ENCODE measurements at places on chromosomes 12 and 14. TPM values are rescaled to one million over a fixed set of nuclear protein-coding genes. Genes with fewer than 3 reads are reported as not detected.

DNA sequence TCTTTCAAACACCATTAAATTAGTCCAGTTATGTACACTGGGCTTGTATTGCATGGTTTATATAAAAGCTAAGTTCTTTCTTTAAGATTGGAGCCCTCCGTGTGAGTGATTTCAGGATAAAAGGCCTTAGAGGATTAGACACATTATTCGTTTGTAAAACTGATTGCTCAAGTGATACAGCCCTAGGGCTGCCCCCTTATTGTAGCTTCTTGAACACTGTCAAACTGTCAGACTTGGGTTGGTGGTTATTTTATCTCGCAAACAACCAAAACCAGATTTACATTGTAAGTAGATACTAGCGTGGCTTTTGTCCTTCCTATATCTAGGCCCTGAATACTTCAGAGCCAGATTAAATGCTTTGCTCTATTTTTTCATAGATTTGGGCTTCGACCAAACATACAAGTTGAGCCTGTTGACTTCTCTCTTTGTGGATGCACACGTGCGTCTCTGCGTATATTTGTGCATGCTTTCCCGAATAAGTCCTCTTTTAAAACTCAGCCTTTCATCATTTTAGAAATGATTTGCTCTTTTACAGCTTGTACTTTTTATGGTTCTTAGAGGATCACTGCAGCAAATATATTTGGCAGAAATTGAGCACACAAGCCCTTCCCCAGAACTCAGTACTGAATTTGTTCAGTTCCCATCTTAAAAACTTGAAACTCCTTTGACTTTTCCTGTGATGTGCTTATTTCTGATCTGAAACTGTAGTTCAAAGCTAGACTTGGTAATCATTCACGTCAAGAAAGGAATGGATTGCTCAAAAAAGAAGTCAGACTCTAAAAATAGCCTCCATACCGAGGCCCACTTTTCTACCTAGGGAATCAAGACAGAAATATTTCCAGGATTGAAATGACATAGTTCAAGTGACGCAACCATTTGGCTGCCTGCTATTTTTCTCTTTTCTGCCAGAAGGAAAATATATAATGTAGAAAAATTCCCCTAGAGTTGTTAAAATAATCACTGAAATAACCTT lies 129.5 kb downstream of the ETV6 start:
- peak overlapping the region; percentile 14 for H3K27ac ChIP-seq
- H3K4me3 ChIP-seq, result no peak overlapping the region
- H3K36me3 ChIP-seq, result peaks cover 25% of the 10 kb centered on the region

- H3K27ac ChIP-seq, result no peak overlapping the region
- peaks cover 16% of the 10 kb centered on the region for H3K4me1 ChIP-seq
- peaks cover 30% of the 10 kb centered on the region for H3K36me3 ChIP-seq
- DNase-seq, result no peak
Measured at GRCh38 chr12:70319605-70320004, 46.5 kb upstream of the KCNMB4 start.

DNA sequence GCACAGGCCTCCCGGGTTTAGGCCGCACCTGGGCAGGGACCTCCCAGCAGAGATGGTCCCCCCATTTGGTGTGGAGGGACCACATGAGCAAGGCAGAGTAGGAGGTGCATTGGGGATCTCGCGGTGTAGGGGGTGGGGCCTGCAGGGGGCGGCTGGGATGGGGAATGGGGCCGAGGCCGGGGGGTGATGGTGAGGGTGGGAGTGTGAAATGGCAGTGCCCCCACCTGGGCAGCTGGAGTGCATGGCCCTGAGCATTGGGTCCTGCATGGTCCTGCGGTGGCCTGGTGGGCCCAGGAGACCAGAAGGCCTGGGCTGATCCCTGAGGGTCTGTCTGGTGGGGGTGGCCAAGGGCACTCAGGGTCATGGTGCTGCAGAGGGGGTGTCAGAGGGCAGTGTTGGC lies 111.8 kb downstream of the KIF26A start:
- H3K36me3 ChIP-seq, result no peaks in the 10 kb centered on the region
- no peak for DNase-seq
- no peak overlapping the region for H3K27ac ChIP-seq
- no peaks in the 10 kb centered on the region for H3K4me1 ChIP-seq

The SDSL gene
- total RNA-seq, result 3.6 TPM

- no peak overlapping the region for H3K27ac ChIP-seq
- no peak overlapping the region for H3K4me3 ChIP-seq
- no peak for DNase-seq
- H3K27me3 ChIP-seq, result no peaks in the 10 kb centered on the region
- peaks cover 31% of the 10 kb centered on the region for H3K4me1 ChIP-seq
Measured at GRCh38 chr12:111953455-111953854, 59.5 kb downstream of the TMEM116 start.

The BRI3BP gene
- total RNA-seq, result 24.8 TPM

The HHIPL1 gene
- total RNA-seq, result 0.05 TPM

The A2M gene
- not detected for total RNA-seq

- no peak overlapping the region for H3K4me3 ChIP-seq
- no peaks in the 10 kb centered on the region for H3K36me3 ChIP-seq
- no peaks in the 10 kb centered on the region for H3K4me1 ChIP-seq
- H3K27ac ChIP-seq, result no peak overlapping the region
- no peaks in the 10 kb centered on the region for H3K27me3 ChIP-seq
Measured at GRCh38 chr14:32633930-32634329, 304.7 kb upstream of the NPAS3 start.

Measured in activated CD4-positive, alpha-beta T cell treated with anti-CD3 and anti-CD28 coated beads, Interleukin-2, amount 10 ng/mL, durations not matched to agents 7 days and 5 days (primary cell).